ENCODE measurements at places on chromosomes 4 and X. TPM values are rescaled to one million over a fixed set of nuclear protein-coding genes. Genes with fewer than 3 reads are reported as not detected.

GRCh38 chr4:176592976-176593670, 199.6 kb downstream of the VEGFC start:
- DNase-seq = no peak
- peaks cover 3% of the 10 kb centered on the region for H3K27me3 ChIP-seq

DNA sequence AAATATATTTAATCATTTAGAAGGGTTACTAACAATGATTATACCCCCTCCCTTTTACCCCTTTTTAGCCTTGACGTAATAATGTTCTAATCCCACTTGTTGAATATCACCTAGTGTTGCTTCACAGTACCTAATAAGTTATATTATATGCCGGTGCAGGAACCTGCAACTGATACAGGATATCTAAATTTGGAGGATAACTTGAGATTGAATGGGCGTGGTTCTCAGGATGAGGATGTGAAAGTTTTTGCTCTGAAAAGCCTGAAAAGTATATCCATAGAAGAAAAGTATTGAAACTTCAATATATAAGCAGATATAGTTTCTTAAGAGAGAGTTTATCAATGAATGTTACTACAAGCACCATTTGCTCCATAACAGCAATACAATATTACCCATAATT, 59.8 kb downstream of the ZNF711 start:
- no peaks in the 10 kb centered on the region for H3K4me1 ChIP-seq
- DNase-seq = no peak
- H3K36me3 ChIP-seq = no peaks in the 10 kb centered on the region
- H3K27ac ChIP-seq = no peak overlapping the region
- H3K4me3 ChIP-seq = no peak overlapping the region

DNA sequence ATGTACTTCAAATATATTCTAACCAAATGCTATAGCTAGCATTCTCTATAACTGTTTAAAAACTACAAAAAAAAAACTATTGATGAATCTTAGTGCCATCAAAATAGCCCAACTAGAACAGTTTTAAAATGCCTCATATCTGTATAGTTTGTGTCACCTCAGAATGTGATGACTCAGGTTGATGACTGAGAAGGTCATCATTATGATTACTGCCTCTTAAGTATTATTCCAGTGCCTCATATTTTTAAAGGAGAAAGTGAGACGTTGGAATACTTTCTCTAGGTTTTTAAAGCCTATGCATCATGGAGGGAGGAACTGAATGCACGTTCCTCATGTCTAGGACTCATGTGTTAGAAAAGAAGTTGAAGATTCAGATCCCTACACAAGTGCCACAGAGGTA, 88.2 kb downstream of the TMA16 start:
- no peak for DNase-seq
- no peak overlapping the region for H3K27ac ChIP-seq
- no peaks in the 10 kb centered on the region for H3K36me3 ChIP-seq
- no peaks in the 10 kb centered on the region for H3K4me1 ChIP-seq
- H3K27me3 ChIP-seq = peaks cover 2% of the 10 kb centered on the region
- H3K4me3 ChIP-seq = no peak overlapping the region

DNA sequence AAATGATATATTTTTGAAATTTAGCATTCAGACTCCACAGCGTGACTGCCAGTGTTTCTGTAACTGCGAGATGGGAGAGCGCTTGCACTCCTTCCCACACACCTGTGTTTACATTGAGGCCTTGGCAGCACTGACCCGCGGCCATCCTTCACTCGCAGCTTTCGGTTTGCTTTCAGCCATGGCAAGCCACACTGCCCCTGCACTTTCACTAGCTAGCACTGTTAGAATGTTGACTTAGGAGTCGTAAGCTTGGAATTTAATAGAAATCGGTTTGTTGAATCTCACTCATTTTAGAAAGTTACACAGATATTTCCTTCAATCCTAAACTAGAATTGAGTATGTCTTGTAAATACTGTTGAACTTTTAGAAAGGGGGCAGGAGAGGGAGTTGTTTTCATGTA, 136.2 kb downstream of the CFAP299 start:
- H3K27ac ChIP-seq = no peak overlapping the region
- H3K4me1 ChIP-seq = no peaks in the 10 kb centered on the region
- H3K36me3 ChIP-seq = no peaks in the 10 kb centered on the region
- no peaks in the 10 kb centered on the region for H3K27me3 ChIP-seq

DNA sequence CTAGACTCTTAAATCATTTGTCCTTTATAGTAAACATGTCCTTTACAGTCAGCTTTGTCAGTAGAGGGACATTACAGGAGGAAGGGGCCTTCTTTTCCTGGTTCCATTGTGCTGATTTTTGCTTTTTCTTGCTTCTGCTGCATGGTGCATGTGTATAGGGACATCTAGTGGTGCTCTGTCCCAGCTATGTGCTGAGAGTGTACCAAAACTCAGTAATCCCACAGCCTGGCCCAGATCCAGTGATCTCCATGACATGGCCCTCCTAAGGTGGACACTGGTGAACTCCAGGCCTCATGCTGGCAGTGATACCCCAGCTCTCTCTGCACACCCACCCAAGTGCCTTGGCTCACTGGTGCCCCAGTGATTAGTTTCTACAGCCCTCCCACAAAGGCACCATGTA, 45.2 kb downstream of the MAGEB17 start:
- no peak overlapping the region for H3K27ac ChIP-seq
- H3K4me1 ChIP-seq = no peaks in the 10 kb centered on the region
- no peaks in the 10 kb centered on the region for H3K27me3 ChIP-seq
- no peaks in the 10 kb centered on the region for H3K36me3 ChIP-seq
- DNase-seq = no peak
- H3K4me3 ChIP-seq = no peak overlapping the region

GRCh38 chr4:119131164-119131563, 4.5 kb upstream of the MYOZ2 start:
- no peaks in the 10 kb centered on the region for H3K27me3 ChIP-seq
- no peak overlapping the region for H3K4me3 ChIP-seq
- no peaks in the 10 kb centered on the region for H3K4me1 ChIP-seq

- H3K27ac ChIP-seq = no peak overlapping the region
- H3K36me3 ChIP-seq = no peaks in the 10 kb centered on the region
- no peaks in the 10 kb centered on the region for H3K27me3 ChIP-seq
- no peaks in the 10 kb centered on the region for H3K4me1 ChIP-seq
- DNase-seq = no peak
These were observed 28.1 kb upstream of the LGI2 start for GRCh38 chr4:25058796-25059195.

DNA sequence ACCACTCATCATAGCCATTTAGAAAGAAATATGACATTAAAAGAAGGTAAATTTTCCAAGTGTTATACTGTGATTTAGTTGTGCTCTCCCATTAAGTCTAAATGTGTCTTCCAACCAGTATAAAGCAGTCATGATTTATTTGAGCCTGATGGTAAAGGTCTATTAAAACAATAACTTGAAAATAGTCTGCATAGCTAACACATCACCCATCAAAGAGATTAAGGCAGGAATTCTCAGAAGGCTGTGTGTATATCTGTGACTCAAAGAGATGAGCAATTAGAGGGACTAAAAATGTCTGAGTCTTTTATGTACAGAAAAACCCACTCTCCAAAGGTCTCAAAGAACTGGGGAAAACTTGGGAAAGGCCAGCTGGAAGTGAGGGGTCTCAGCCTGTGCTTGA, 70.3 kb upstream of the IQCM start:
- peaks cover 7% of the 10 kb centered on the region for H3K4me1 ChIP-seq
- no peaks in the 10 kb centered on the region for H3K27me3 ChIP-seq
- H3K4me3 ChIP-seq = no peak overlapping the region
- no peaks in the 10 kb centered on the region for H3K36me3 ChIP-seq
- no peak for DNase-seq

GRCh38 chr4:152434011-152434410, 101.9 kb downstream of the FBXW7 start:
- H3K27ac ChIP-seq = no peak overlapping the region
- DNase-seq = no peak
- no peaks in the 10 kb centered on the region for H3K36me3 ChIP-seq
- no peaks in the 10 kb centered on the region for H3K4me1 ChIP-seq
- no peaks in the 10 kb centered on the region for H3K27me3 ChIP-seq

C4orf51 gene
- total RNA-seq = not detected

HPGD gene
- 7.9 TPM for total RNA-seq

DAPP1 gene
- 4.8 TPM for total RNA-seq

ADAM29 gene
- total RNA-seq = not detected

HEPH gene
- 2.4 TPM for total RNA-seq

Data from liver (tissue), 10 donors.